Omental fat pad (tissue), 4 donors: ENCODE measurements at places on chromosomes 1 and 21.
A peak's percentile ranks its signal among the peaks of the same experiment; 100 is the strongest.

DNA sequence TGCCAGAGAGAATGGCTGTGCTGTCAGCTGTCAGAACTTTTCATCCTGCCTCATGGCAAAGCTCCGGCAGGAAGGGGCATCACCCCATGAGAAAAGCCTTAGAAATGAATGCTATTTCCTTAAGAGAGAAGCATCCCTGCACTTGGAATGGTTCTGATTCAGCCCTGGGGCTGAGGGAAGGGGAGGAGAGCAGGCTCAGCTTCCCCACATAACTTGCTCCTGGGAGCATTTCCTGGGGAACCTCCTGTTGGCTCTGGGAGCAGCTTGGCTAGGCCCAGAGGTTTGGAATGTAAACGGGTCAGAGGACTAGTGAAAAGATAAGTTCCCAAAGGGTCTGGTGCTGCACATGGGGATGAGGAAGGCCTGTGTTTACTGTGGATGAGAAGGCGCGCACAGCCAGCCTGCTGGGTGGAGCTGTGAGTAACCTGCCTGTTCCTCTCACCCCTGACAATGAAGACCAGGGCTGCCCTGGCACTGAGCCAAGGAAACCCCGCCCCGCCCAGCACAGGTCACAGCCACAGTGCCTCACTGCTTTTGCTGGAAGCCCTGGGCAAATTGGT lies 5.0 kb downstream of the PRELP start:
- DNase-seq: peak; percentile 44

DNA sequence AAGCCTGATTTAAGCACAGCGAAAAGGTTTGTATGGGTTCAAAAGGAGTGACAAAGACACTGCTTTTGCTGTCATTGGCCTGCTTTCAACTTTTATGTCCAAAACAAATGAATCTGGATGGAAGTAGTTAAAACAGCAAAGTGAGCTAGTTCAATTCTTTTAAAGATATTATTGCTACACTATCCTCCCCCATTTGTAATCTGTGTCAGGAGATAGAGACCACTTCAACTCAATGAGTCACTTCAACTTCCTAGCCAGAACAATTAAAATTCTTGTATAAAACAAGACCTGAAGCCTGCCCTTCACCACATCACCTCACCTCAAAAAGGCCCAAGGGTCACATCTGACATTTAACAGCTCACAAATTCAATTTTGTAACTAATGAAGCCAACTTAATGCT lies 364.1 kb upstream of the LYPLAL1 start:
- no peak for DNase-seq

DNA sequence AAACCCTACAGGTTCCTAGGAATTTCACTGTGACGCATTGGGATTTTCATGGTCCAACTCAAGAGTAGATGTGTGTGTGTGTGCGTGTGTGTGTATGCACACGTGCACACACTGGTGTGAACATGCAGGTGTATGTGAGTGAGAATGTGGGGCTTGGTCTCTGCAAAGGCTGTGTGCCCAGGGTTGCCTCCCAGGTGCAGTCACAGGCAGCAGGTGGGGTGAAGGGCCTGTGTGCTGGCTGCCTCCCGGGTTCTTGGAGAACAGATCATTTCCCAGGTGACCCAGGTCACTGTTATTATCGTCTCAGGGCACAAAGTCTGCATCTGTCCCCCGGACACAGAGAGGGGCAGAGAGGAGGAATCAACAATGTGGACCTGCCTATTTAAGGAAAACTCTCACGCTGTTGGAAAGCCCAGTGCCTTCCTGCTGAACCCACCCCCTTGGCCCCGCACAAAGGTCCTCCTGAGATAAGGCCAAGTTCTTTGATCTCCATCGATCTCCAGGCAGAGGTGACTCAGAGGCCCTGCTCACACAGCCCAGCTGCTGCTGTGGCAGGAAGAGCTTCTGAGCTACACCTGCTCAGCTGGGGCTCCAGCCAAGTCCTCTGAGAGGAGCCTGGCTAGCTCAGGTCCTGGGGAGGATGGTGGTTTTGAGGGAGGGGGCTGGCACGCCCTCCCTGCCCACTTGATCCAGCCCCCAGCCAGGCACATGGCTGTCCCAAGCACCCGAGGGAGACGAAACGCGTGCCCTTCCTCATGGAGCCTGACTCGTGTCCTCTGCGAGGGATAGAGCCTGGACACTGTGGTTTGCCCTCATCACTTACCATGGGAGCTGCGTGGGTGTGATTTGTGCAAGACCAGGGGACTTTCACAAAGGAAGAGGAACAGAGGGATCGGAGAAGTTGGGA lies 134.0 kb upstream of the ARHGEF16 start:
- DNase-seq: no peak

DNA sequence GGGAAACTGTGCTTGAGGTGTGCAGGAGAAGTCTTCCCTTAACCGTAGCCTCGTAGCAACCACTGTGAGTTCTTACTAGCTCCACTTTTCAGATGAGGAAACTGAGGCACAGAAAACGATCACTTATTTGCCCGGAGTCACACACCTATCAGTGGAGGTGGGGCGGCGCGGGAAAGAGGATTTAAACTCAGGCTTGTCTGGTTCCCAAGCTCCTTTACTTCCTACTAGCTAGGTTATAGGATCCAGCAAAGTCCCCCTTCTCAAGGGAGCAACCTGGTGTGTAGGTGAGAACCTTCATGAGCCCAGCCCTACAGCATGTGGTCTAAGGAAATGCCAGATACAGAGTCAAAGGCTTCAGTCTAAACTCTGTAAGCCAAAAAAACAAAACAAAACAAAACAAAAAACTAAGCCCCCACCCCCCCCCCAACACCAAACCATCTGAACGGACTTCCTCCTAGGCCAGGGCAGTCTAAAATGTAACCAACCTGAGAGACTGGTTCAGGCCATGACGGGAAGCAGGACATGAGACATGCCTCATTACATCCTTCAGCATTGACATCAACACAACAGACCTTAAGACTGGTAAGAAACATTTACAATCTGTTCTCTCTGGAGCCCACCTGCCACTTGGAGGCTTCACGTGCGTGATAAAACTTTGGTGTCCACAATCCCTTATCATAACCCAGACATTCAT lies 709 bp upstream of the FBXO42 start:
- no peak for DNase-seq

- no peak for DNase-seq
Measured at GRCh38 chr1:42926235-42926878, 32.3 kb downstream of the SLC2A1 start.

DNA sequence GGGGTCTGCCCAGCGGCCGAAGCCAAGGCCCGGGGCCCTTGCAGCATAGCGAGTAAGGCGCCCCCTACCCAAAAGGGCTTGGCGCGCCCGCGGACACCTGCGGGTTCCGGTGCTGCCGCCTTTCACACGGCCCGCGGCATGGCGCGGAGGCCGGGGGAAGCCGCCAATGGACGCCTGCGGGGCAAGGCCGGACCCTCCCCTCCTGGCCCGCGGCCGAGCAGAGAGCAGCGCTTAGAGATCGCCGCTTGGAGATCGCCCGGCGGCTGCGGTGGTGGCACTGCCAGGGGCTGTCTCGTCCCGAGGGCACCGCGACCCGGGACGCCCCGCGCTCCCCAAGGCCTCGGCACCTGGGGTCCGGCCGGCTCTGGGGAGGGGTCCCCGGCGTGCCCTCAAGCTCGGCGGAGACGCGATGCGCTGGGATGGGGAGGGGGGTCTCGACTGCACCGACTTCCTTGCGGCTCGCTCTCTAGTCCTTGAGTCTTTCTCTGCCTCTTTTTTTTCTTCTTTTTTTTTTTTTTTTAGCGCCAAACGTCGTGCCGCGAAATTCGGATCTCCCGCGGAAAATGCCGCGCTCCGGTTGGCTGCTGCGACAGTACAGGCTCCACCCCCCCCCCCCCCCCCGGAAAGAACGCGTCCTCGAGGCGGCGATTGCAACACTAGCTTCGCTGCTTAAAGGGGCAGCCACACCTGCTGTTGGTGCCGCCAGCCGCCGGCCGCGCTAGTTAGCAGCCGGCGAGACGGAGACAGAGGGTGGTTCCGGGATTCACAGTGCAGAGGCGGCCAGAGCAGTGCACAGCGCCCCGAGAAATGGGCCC lies at the start of gene E2F2:
E2F2 (minus strand) TSS at position 487 of the 815 bp plus-strand sequence; CDS start at position 47, 440 bp downstream.
- DNase-seq: peak; percentile 51

GRCh38 chr1:26811708-26812107 lies 14.8 kb upstream of the ZDHHC18 start:
- no peak for DNase-seq

GRCh38 chr1:103108376-103109150 lies at the start of gene COL11A1:
TSS of gene COL11A1 (minus strand) at chr1:103108522. CDS start at chr1:103108178, 344 bp downstream.
- DNase-seq: no peak

GRCh38 chr1:29451368-29451892 lies 215.1 kb downstream of the PTPRU start:
- DNase-seq: no peak

DNA sequence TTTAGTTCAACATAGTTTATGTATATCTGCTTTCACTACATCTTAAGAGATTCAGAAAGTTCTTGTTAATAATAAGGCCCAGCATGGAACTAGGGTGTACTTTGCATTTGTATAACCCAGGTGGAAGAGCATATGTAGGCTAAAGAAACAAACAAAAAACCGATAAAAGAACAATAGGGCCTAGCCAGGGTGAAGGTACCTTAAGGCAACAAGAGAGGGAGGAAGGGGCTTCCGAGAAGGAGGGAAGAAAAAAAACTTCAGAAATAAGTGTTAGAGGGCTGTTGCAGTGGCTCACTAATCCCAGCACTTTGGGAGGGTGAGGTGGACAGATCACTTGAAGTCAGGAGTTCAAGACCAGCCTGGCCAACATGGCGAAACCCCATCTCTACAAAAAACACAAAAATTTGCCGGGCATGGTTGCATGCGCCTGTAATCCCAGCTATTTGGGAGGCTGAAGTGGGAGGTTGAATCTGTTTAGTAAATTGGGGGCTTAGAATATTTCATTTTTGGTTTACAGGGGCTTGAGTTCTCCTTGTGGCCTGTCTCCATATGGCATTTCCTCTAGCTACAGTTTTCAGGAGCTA lies 4.7 kb upstream of the SPATA45 start:
- DNase-seq: no peak

DNA sequence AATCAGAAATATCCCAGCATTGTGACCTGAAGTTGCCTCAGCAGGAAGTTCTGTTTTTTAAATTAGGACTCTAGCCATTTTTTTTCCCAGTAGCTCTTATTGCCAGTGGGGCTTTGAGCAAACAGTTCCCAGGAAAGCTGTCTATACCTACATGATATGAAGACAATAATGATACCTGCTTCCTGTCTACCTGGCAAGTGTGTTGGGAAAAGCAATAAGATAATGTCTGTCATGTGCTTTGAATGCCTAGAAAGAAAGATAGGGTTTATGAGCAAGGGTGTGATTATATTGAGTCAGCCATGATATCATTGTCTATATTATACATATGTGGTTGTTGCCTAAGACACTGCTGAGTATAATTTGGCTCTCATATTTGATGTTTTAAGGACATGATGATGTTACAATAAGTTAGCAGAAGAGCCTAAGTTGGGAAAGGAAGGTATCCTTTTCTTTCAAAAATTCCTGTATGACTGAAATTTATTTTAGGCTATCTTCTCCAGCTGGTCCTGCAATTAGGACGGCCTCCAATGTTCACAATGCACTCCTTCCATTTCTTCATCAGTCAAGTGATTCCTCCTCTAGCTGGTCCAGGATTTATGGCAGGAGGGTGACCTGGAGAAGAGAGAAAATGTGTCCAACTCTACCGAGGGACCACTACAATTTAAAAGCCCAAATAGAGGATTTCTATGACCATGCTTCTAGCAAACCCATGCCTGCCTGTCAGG lies 99.6 kb upstream of the CDC42BPA start:
- DNase-seq: no peak
